Upper lobe of right lung (tissue), 1 donor: ENCODE measurements at places on chromosomes 3 and 15. TPM values are rescaled to one million over a fixed set of nuclear protein-coding genes. Genes with fewer than 3 reads are reported as not detected.
A peak's percentile ranks its signal among the peaks of the same experiment; 100 is the strongest.

MAGEL2 gene
- total RNA-seq: 0.14 TPM

C2CD4A gene
- 0.14 TPM for total RNA-seq

ATP13A5 gene
- 2.0 TPM for total RNA-seq

CPLX3 gene
- total RNA-seq: not detected

SLC51A gene
- total RNA-seq: not detected

HESX1 gene
- total RNA-seq: 1.2 TPM

TMEM212 gene
- not detected for total RNA-seq

C2CD4B gene
- 3.5 TPM for total RNA-seq

HRG gene
- total RNA-seq: not detected

- H3K4me1 ChIP-seq: no peaks in the 10 kb centered on the region
- peaks cover 5% of the 10 kb centered on the region for H3K27me3 ChIP-seq
- no peaks in the 10 kb centered on the region for H3K36me3 ChIP-seq
Observed at GRCh38 chr15:38514601-38515000, 50.0 kb downstream of the RASGRP1 start.

GRCh38 chr3:175743733-175744400, 884.7 kb downstream of the NAALADL2 start:
- no peaks in the 10 kb centered on the region for H3K4me1 ChIP-seq
- H3K27me3 ChIP-seq: no peaks in the 10 kb centered on the region
- no peak overlapping the region for H3K27ac ChIP-seq
- no peak overlapping the region for H3K4me3 ChIP-seq

GRCh38 chr15:66735909-66736305, 33.9 kb downstream of the SMAD6 start:
- H3K27ac ChIP-seq: no peak overlapping the region
- no peaks in the 10 kb centered on the region for H3K36me3 ChIP-seq
- peak; percentile 52 for DNase-seq

DNA sequence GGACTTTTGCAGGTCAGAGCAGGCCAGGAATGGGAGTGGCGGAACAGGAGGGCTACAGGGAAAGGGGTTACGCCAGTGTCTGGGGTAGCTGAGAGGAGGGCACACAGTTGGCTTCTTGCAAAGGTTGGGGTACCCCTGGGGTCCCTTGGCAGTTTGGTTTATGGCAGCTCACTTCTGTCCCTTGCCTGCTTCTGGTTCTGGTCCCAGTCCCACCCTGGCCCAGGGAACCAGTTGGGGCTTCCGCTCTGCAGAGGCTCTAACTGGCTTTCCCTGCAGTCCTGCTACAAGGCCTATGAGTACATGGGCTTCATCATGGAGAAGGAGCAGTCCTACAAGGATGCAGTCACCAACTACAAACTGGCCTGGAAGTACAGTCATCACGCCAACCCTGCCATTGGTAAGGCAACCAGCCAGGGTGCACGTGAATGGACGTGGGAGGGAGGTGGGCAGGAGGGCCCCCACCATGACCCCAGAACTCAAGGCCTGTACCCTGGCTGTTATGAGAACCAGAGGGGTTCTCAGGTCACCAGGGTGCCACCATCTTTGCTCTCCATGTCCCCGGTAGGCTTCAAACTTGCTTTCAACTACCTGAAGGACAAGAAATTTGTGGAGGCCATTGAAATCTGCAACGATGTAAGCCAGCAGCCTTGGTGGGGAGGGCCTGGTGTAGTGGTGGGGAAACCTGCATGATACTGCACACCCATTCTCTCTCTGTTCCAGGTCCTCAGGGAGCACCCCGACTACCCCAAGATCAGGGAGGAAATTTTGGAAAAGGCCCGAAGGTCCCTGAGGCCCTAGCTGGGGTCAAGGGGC, 15.2 kb downstream of the CSRNP1 start:
- peaks cover 27% of the 10 kb centered on the region for H3K36me3 ChIP-seq
- DNase-seq: no peak
- no peaks in the 10 kb centered on the region for H3K27me3 ChIP-seq
- no peak overlapping the region for H3K4me3 ChIP-seq
- no peak overlapping the region for H3K27ac ChIP-seq

- H3K27ac ChIP-seq: no peak overlapping the region
- no peaks in the 10 kb centered on the region for H3K36me3 ChIP-seq
- no peaks in the 10 kb centered on the region for H3K27me3 ChIP-seq
- H3K4me1 ChIP-seq: no peaks in the 10 kb centered on the region
Observed at GRCh38 chr3:174846055-174846454, 13.1 kb upstream of the NAALADL2 start.

- no peaks in the 10 kb centered on the region for H3K4me1 ChIP-seq
- H3K27me3 ChIP-seq: no peaks in the 10 kb centered on the region
- DNase-seq: no peak
- H3K4me3 ChIP-seq: no peak overlapping the region
- H3K27ac ChIP-seq: no peak overlapping the region
Observed at GRCh38 chr15:92097474-92098178, 244.1 kb downstream of the SLCO3A1 start.

GRCh38 chr3:78645628-78646310, 1122.0 kb downstream of the ROBO1 start:
- H3K27ac ChIP-seq: no peak overlapping the region
- no peak for DNase-seq
- H3K4me3 ChIP-seq: no peak overlapping the region
- peaks cover 13% of the 10 kb centered on the region for H3K4me1 ChIP-seq
- H3K27me3 ChIP-seq: no peaks in the 10 kb centered on the region

DNA sequence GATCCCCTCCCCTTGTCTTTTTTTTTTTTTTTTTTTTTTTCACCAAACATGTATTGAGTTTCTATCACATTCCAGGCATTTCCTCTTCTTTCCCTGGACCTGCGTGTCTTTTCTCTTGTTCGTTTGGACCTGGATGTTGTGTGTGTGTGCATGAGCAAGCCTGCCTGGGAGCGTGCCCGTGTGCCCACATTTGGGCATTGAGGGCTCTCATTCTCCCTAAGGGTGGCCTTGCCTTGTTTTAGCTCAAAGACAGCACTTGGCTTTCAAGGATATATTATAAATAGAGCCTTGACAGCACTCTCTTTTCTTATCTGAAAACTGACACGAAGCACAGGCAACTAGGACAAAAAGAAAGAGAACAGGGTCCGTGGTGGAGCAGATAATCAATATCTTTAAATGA, 39.0 kb upstream of the SLC25A26 start:
- no peak for DNase-seq
- no peaks in the 10 kb centered on the region for H3K27me3 ChIP-seq
- no peak overlapping the region for H3K4me3 ChIP-seq
- no peaks in the 10 kb centered on the region for H3K36me3 ChIP-seq

GRCh38 chr15:39588531-39589192, 7.8 kb downstream of the THBS1 start:
- H3K4me1 ChIP-seq: peaks cover 3% of the 10 kb centered on the region
- H3K27ac ChIP-seq: no peak overlapping the region
- no peak for DNase-seq

DNA sequence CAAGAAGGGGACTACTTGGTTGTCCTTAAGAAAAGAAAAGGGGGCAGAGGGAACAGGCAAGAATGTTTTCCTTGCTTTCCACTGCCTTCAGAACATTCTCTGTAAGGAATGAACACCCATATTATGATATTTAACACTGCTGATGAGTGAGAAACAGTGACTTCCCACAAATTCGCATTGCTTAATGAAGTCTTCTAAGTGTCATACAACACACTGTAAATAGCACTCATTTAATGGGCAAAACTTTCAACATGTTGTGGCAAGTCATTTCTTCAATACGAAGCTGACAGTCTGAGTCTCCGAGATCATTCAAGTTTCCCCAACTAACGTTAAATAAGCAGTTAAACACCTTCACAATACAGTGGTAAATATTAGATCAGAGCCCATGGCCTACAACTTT, 464.4 kb downstream of the SHQ1 start:
- H3K4me3 ChIP-seq: no peak overlapping the region
- no peak for DNase-seq
- peaks cover 2% of the 10 kb centered on the region for H3K36me3 ChIP-seq
- no peaks in the 10 kb centered on the region for H3K4me1 ChIP-seq
- no peaks in the 10 kb centered on the region for H3K27me3 ChIP-seq

GRCh38 chr3:156290924-156291271, 170.5 kb downstream of the KCNAB1 start:
- H3K4me3 ChIP-seq: peak overlapping the region; percentile 27
- no peaks in the 10 kb centered on the region for H3K36me3 ChIP-seq
- peaks cover 41% of the 10 kb centered on the region for H3K27me3 ChIP-seq
- DNase-seq: no peak
- H3K4me1 ChIP-seq: peaks cover 8% of the 10 kb centered on the region
- H3K27ac ChIP-seq: no peak overlapping the region

GRCh38 chr3:133092681-133093080, 54.5 kb downstream of the TMEM108 start:
- no peak for DNase-seq
- no peak overlapping the region for H3K27ac ChIP-seq
- no peak overlapping the region for H3K4me3 ChIP-seq
- H3K4me1 ChIP-seq: no peaks in the 10 kb centered on the region
- no peaks in the 10 kb centered on the region for H3K27me3 ChIP-seq
- H3K36me3 ChIP-seq: no peaks in the 10 kb centered on the region

DNA sequence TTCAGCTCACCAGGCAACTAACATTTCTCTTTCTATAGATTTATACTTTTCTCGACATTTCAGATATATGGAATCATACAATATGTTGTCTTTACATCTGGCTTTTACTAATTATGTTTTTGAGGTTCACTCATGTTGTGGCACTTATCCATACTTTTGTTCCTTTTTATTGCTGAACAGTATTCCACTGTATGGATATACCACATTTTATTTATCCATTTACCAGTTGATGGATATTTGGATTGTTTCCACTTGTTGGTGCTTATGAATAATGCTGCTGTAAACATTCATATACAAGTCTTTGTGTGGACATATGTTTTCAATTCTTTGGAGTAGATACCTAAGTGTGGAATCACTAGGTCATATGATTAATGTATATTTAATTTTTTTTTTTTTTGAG, 97.2 kb downstream of the LEKR1 start:
- no peaks in the 10 kb centered on the region for H3K27me3 ChIP-seq
- H3K4me1 ChIP-seq: no peaks in the 10 kb centered on the region
- H3K36me3 ChIP-seq: no peaks in the 10 kb centered on the region
- H3K4me3 ChIP-seq: no peak overlapping the region

DNA sequence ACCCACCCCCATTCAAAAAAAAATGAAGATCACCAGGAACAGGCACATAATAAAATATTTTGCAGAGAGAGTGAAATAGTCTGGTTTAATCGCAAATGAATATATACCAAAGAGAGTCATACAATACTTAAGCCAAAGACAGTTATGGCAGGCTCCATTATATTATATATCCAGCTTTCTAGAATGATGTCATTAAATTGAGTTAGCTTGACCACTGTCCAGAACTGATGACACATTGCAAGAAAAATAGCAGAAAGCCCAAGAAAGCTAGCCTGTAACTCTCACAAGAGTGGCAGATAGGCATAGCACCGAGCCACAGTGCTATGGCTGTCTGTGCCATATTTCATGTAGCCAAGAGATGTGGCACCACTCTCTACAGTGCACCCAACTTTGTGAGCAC, 231.9 kb upstream of the SEMA6D start:
- H3K4me1 ChIP-seq: no peaks in the 10 kb centered on the region
- H3K36me3 ChIP-seq: no peaks in the 10 kb centered on the region
- DNase-seq: no peak

- no peak for DNase-seq
- peak overlapping the region; percentile 12 for H3K27ac ChIP-seq
- H3K27me3 ChIP-seq: no peaks in the 10 kb centered on the region
- peaks cover 14% of the 10 kb centered on the region for H3K4me1 ChIP-seq
- H3K4me3 ChIP-seq: no peak overlapping the region
Observed at GRCh38 chr3:170232266-170232665, 10.0 kb downstream of the PRKCI start.

DNA sequence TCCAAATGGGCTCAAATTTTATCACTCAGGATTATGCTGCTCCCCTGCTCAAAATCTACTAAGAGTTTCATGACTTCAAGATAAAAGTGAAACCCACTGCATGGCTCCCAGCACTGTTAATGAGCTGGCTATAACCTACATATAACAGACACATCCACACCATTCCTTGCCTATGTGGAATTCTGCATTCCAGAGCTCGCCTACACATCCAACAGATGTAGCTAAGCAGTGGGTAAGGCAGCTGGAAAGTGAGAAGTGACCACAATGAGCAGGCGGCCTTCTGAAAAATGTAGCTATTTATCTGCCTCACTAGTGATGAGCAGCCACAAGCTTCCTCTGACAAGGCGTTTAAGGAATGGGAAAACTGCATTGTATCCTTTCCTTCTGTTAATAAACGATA, 92.0 kb upstream of the TRIM42 start:
- no peak overlapping the region for H3K27ac ChIP-seq
- H3K36me3 ChIP-seq: no peaks in the 10 kb centered on the region
- H3K27me3 ChIP-seq: no peaks in the 10 kb centered on the region
- no peaks in the 10 kb centered on the region for H3K4me1 ChIP-seq

DNA sequence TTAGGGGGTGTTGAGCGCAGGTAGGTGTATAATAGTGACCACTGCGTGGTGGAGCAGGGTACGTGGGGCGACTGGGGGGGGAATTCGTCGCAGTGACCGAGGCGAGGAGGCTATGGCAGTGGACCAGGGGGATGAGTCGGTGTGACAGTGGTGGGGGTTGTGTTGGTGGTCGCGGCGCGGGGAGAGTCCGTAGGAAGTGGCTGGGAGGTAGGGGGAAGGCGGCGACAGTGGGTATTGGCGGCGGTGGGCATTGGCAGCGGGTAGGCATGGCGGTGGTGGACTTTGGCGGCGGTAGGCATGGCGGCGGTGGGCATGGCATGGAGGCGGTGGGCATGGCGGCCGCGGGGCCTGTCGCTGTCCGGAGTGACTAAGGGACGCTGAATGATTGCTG, 739 bp downstream of the SNRPN start:
- H3K4me3 ChIP-seq: peak overlapping the region; percentile 69
- peak overlapping the region; percentile 94 for H3K27ac ChIP-seq
- no peaks in the 10 kb centered on the region for H3K27me3 ChIP-seq
- peak; percentile 64 for DNase-seq
- H3K36me3 ChIP-seq: no peaks in the 10 kb centered on the region

DNA sequence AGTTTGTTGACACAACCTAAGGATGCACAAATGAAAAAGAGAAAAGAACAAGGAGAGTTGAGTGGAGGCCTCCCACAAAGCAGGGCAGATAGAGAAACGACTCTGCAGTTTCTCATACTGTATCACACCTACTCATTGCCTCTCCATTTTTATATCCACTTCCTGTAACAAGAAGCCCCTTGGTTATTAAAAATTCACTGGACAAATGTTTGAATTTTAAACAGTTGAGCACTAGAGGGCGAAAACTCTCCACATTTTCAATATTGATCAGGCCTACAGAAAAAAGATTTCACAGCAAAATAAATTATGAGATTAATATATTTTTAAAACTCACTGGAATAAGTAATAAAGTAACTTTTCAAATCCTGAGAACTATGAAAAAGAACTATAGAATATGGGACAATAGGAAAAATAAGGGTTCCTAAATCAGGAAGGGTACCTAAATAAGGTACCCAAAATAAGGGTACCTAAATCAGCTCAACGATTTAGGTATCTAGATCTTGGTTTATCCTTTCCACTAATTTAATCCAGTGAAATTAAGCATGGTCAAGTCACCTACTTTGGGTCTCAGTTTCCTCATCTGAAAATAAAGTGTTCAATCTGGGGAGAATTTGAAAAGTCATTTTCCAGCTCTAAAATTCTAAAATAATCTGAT, 47.0 kb upstream of the PPIB start:
- H3K27me3 ChIP-seq: no peaks in the 10 kb centered on the region
- no peak overlapping the region for H3K4me3 ChIP-seq
- no peak overlapping the region for H3K27ac ChIP-seq
- no peaks in the 10 kb centered on the region for H3K4me1 ChIP-seq
